Stimulated activated CD4-positive, alpha-beta T cell treated with anti-CD3 and anti-CD28 coated beads, Interleukin-12 subunit alpha, Interleukin-12 subunit beta, amount 100 ng/mL, for 24 hours (primary cell): ENCODE measurements at places on chromosomes 2 and 18.

DNA sequence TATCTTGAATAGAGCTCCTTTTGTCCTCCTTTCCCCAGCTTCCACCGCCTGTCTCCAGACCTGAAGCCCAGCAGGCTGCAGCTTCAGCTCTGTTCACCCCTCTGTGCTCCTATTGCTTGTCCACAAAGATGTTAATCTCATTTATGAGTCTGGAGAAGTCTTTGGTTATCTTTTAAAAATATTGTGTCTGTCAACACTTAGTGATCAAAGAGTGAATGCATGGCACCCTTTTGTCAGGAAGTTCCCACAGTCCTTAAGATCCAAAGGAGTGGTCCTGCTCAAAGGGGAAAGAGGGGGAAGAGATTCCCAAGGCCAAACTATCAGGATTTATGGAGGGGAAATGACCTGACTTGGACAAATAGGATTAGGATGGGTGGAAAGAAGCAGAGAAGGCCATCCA is 118.9 kb downstream of the ACAA2 start:
- DNase-seq: no peak

DNA sequence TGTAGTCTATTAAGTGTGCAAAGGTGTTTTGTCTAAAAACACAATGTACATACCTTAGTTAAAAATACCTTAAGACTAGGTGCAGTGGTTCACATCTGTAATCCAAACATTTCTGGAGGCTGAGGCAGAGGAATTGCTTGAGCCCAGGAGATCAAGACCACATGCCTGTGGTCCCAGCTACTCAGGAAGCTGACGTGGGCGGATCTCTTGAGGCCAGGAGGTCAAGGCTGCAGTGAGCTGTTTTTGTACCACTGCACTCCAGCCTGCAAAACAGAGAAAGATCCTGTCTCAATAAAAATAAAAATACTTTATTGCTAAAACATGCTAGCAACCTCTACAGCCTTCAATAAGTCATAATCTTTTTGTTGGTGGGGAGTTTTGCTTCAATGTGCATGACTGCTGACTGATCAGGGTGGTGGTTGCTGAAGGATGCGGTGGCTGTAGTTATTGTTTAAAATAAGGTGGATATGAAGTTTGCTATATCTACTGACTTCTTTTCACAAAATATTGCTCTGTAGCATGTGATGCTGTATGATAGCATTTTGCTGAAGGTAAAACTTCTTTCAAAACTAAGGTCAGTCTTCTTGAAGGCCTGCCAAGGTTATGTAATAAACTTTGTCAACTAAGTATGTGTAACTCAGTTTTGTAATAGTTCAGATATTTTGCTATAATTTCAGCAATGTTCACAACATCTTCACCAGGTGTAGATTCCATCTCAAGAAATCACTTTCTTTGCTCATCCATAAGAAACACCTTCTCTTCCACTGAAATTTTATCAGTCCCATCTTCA is 1238.0 kb upstream of the NRXN1 start:
- DNase-seq: no peak

DNA sequence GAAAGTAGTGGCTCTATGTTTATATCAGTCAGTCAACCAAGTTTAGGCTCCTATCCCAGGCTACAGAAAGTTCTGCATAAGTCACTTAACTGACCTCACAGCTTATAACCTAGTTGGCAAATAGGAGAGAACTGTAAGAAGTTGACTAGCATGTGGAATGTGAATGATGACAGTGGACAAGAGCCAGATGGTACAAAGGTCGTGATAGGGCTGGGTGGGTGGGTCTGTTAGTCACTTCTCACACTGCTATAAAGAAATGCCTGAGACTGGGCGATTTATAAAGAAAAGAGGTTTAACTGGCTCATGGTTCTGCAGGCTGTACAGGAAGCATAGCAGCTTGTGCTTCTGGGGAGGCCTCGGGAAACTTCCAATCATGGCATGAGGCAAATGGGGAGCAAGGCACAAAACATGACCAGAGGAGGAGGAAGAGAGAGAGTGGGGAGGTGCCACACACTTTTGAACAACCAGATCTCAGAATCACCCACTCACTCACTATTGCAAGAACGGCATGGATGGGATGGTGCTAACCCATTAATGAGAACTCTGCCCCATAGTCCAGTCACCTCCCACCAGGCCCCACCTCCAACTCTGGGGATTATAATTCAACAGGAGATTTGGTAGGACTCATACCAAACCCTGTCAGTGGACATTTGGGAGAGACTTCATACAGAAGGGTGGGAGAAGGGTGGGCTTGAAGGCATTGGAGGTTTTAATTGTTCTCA is 68.8 kb downstream of the LTBP1 start:
- no peak for DNase-seq

DNA sequence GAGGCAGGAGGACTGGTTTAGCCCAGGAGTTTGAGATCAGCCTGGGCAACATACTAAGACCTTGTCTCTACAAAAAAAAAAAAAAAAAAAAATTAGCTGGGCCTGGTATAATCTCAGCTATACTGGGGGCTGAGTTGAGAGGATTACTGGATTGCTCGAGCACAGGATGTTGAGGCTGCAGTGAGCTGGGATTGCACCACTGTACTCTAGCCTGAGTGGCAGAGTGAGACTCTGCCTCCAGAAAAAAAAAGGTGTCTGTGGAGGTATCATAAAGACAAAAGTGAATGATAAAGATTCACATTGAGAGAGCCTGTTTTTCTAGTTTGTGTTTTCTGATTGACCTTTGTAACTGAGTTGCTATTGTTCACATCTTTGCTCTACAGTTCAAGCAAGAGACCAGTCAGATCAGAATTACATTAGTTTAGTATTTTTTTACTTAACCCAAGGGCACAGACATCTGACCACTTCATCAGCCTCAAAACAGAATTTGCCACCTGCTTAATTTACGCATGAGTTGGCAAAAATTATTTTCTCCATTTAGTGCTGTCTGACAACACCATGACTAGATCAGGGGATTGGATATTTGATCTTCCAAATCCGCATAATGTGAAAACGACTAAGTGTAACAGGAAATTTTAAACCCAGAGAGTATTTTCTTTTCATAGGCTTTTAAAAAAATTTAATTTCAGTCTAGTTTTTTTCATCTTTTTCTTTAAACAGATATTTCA is 271.0 kb downstream of the TGIF1 start:
- no peak for DNase-seq

DNA sequence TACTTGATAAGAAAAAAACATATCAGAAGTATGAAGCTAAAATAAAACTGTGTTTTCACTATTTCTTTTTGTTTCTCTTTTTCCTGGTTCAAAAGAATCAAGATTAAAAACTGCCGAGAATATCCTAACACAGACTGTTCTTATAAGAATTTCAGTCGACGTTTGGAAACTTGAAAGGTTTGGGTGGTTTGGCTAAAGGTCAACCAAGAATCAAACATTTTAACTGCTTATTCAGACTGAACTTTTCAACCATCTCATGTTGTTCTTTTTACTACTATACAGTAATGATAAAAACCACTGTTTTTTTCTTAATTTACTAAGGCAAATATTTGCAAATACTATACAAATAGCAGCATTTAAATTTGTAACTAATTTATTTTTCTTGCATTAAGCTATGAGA is 308.5 kb upstream of the TFPI start:
- no peak for DNase-seq

- DNase-seq: no peak
Observed at GRCh38 chr2:225122007-225122406, 79.7 kb upstream of the DOCK10 start.

- no peak for DNase-seq
Observed at GRCh38 chr2:129857200-129857599, 122.3 kb upstream of the RAB6C start.

GRCh38 chr2:98126061-98126460 is 39.1 kb downstream of the VWA3B start:
- DNase-seq: no peak

DNA sequence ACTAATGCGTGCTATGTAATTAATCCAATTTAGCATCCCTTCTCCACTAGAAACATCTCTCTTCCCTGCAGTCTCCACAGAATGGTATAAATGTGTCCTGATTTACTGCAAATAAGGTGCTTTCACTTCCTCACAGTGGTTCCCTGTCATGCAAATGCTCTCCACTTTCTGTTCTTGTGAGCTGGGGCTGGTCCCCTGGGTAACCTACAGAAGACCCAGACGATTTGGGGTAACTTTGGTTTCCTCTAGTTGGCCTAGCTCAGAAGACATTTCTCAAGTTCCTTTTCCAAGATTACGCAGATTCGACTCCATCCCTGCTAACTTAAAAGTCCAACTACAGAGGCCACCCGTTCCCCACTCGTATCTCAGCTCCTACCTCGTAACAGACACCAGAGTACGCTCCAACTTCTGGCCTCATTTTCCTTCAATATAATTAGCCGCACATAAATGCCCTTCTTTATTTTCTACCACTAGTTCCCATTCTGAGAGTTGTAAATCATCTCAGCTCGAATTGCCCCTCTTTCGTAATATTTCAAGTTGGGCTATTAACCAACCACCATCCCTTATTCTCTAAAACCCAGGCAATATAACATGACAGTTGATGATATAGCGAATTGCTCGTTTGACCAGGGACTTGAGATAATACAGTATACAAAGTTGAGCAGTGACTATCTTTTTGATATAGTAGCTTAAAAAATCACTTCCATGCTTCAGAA is 28.8 kb upstream of the NEDD4L start:
- no peak for DNase-seq

DNA sequence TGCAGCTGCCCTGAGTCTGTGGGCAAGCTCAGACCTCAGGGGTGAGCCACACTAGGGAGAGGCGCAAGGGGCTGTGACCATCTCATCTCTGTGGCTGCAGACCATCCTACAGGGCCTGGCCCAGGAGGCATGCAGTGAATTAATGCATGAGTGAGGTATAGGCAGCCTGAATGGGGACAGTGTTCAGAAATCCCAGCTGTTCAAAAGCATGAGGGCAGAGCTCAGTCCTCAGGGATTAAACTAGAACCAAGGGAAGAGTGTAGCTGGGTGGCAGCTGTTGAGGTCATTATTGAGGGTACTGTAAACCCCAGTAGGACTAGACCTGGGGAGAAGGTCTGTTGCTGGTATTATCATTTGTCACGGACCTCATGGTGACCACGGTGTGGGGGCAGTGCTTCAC is 17.0 kb downstream of the TMEM177 start:
- DNase-seq: no peak

DNA sequence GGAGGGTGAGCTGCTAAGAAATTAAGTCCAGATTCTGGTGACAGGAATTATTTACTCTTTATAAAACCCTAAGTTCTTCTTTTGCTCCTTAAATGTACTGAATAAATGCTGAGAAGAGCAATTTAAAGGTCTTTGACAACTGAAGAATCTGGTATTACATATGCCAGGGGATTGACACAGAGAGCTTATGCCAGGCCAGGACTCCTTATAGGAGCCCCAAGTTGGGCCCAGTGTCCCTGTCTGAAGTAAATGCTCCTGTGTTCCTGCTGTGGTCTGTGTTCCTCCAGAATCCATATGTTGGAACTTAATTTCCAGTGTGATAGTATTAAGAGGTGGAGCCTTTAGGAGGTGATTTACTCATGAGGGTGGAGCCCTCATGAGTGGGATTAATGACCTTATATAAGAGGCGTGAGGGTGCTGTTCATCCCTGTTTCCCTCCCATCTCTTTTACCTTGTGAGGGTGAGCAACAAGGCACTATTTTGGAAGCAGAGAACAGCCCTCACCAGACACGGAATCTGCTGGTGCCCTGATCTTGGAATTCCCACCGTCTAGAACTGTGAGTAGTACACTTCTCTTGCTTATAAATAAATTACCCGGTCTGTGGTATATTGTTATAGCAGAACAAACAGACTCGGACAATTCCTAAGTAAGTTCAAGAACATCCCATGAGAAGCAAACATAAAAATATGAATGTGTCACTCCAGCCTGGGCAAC is 39.8 kb downstream of the LYPD6 start:
- no peak for DNase-seq

DNA sequence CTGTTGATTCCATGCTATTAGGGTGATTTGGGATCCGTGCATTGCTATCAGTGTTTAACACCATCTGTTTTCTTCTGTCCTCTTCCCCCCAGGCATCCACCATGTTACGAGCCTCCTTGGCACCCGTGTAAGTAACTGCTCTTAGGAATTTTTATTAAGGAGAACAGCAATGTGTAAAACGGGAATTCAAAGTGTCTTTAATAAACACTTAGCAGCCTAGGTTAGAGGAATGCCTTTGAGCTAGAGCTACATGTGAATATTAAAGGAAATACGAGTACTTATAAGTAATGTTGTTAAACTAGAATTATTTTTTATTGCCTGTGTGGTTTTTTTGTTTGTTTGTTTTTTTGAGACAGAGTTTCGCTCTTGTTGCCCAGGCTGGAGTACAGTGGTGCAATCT is 58.1 kb downstream of the ARMC9 start:
- no peak for DNase-seq

GRCh38 chr2:23478933-23479683 is 94.1 kb downstream of the KLHL29 start:
- DNase-seq: no peak

GRCh38 chr2:108212671-108213070 is 27.1 kb upstream of the SULT1C3 start:
- no peak for DNase-seq

- no peak for DNase-seq
Observed at GRCh38 chr2:75320898-75321598, 121.7 kb upstream of the TACR1 start.

GRCh38 chr2:42532397-42532796 is 36.0 kb upstream of the MTA3 start:
- no peak for DNase-seq

DNA sequence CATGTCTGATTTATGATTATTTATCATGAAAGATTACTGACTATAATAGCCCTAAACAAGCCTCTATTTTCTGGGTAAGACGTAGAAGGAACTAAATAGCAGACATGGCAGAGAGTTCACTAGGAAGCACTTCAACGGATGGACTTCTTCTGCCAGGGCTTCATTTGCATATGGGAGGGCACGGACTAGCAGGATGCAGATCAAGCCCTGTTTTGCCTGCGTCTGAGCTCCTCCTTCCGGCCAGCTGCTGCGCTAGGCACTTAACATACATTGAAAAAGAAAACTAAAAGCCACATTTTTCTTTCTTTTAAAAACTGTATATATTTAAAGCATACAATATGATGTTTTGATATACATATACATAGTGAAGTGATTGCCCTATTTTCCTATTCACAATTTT is 340.0 kb upstream of the MEX3C start:
- DNase-seq: no peak

DNA sequence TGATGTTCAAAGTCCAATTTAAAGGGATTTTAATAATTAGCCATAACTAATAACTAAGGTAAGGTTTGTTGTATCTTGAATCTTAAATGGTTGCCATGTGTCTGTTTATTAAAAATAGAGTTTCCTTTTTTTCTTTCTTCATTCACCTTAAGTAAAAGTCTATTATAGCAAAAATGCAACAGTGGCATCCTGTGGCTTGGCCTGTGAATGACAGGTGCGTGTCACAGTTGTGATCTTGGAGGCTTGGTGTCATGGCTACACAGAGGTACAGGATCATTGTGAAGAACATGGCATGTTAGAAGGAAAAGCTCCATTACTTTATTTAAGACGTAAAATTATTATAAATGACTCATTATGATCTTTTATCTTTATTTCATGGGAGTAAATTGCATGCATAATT is 246.1 kb downstream of the BCL2 start:
- no peak for DNase-seq

- no peak for DNase-seq
Observed at GRCh38 chr18:62796216-62796621, 80.9 kb downstream of the PHLPP1 start.

- no peak for DNase-seq
Observed at GRCh38 chr18:62876111-62876510, 160.8 kb downstream of the PHLPP1 start.

- DNase-seq: no peak
Observed at GRCh38 chr2:219490186-219490585, 8.5 kb upstream of the GMPPA start.

GRCh38 chr2:12261986-12262680 is 454.6 kb upstream of the TRIB2 start:
- DNase-seq: no peak
